Nephron progenitor cell (in vitro differentiated cells): ENCODE measurements at places on chromosomes 1 and 21.

DNA sequence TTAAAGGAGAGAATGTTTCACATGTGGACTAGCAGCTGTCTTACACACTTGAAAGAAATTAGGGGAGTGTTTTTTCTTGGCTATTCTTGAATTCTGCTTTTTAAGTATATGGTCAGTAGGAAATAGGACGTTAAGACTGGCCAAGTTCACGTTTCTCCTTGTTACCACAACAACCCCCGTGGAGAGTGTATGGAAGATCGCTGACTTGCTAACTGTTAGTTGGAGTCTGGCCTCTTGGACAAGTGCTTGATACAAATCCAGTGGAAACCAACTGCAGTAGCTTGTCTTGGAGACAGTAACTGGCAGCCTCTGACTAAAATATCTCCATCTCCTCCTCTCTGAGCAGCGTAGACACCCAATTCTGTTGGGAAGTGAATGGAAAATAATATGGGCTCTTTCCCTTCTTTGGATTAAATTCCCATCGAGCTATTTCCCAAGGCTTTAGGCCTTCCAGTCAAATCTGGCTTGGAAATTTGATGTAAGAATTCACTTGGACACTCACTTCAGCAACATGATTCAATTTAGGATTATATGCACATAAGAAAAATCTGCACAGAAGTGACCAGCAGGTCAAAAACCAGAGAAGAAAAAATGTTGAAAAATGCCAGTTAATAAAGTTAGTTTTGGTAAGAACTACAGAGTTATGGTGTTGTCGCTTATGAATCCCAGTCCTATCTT lies 3.6 kb upstream of the NFIA start:
- no peak for DNase-seq

- no peak for DNase-seq
Observed at GRCh38 chr1:56719171-56719570, 74.1 kb downstream of the PRKAA2 start.

DNA sequence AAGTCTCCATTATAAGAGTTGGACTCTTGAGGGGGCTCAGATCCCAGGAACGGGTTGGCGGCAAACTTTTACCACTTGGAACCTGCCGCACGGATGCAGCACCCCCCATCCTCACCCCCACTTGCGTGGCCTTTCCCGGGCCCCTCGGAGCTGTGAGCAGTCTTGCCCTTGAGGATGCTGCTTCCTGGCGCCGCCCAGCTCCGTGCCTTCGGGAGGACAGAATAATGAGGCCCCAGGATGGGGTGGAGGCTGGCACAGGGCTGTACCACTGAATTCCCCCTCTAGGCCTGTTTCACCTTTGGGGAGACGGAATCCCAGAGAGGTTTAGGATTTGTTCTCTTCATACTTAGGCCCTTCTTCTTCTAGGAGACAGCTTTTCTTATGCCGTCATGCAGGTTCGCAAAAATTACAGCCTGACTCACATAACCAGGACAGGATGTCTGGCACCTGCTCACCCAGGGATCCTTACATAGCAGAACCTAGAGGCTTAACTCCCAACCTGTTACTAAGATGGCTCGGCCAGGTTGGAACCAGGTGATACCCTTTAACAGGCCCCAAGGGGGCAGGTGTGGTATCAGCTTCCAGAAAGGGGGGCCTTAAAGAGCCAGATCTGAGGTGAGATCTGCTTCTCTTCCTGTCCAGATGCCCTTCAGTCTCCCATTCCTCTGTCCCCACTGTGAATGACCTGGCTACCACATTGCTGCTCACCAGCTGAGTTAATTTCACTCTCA lies 1.5 kb downstream of the TRNP1 start:
- no peak for DNase-seq

GRCh38 chr1:39282537-39283216 lies 78.2 kb downstream of the MACF1 start:
- no peak for DNase-seq

DNA sequence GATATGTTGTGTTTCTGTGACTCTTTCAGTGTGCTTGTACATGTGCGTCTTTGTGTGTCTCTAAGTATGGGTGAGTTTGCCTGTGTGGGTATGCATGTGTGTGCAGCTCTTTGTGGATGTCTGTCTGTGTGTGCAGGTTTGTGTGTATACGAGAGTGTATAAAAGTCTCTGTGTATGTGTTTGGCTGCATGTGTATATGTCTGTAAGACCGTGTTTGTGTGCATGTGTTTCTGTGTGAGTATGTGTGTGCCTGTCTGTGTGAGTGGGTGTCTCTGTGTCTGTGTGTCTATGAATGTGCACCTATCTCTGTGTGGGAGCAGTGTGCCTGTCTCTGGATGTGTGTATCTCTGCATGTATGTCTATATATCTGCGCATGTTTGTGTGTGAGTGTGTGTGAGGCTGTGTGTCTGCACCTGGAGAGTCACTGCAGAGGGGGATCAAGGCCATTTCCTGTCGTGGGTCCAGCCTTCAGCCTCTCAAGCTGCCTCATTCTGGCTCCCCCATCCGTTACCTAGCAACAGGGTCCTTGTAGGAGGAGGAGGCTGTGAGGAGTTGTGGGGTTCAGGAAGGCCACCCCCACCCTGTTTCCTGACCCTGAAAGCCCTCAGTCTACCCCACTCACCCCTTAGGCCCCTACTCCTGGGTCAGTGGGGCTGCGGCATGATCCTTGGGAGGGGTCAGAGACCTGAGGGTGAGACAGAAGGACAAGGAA lies 10.4 kb downstream of the FGR start:
- no peak for DNase-seq

DNA sequence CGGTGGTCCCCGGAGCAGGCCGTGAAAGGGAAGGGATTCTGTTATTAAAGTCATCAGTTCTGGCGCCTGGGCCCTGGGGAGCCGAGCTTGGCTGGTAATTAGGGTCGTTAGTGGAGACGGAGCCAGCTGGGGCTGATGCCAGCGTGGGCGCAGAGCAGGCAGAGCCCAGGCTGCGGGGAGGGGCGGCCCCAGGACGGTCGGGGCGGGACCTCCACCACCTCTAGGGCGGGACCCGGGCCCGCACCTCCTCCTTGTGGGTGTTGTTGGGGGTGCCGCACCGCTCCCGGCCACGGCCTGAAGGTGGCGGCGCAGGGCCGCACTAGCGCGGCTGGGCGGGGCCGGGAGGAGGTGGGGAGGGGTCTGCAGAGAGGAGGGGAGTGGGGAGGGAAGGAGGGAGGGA lies 470.6 kb downstream of the PTPRU start:
- DNase-seq = peak; percentile 83

- peak; percentile 57 for DNase-seq
Observed at GRCh38 chr1:46549697-46550681, 1.5 kb downstream of the KNCN start.

DNA sequence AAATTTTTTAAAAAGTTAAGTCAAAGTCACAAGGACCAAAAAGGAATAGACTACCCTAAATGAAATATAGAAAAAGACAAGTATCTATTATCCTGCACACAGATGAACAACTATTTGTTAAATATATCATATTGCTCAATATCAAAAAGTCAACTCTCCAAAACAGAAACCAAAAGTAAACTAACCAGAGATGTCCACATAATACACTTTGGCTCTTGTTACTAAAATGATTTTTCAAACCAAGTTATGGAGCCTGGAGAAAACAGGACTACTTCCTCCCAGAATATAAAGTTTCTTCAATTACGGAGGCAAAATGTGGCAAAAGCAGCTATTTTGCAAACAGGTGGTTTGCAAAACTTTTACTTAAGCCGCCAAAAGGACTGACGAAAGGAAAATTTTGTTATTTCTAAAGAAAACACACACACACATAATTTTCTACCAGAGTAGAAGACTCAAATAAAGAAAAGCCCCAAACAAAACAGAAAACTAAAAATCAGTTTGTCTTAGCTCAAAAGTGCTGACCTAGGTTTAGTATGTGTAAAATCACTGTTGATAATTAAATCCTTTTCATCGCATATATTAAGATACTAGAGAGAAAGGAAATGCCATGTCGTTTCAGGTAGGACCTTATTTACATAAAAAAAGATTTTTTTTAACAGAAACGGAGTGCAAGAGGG lies 1.1 kb downstream of the DPYD start:
- no peak for DNase-seq

GRCh38 chr1:60487565-60488345 lies 414.2 kb upstream of the C1orf87 start:
- no peak for DNase-seq
